ENCODE measurements at places on chromosomes 16 and 17.

GRCh38 chr17:55280212-55280611 lies 15.5 kb downstream of the HLF start:
- DNase-seq = no peak

DNA sequence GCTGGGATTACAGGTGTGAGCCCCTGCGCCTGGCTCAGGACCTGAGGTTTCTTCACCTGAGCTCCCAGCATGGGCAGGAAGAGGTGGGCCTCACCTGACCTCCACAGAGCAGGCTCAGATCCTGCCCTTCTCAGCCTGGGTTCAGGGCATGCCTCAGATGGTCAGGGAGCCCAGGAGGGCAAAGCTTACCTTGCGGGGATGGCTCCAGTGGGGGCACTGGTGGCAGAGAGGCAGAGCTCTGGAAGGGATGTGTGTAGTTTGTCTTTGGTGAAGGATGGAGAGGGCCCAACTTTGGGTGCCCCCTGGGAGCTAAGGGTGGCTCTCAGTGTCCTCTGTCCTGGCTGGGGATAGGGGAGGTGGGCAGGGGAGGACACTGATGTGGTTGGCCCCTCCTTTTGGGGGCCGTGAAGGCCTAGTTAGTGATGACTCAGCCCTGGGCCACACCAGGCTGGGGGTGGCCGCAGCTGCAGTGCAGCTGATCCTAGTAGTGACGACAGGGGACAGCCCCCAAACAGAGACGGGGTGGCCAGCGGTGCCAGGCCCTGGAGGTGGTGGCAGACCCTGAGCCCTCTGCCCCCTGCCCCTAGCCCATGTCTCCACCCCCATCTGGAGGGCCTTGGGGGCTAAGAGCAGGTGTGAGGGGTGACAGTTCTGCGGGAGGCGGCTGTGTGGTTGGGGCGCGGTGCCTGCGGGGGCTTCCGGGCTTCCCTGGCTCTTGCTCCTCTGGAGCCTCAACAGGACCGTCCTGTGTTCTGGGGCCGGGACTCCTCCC lies 5.8 kb downstream of the NHERF2 start:
- no peak for DNase-seq

GRCh38 chr16:88354229-88355092 lies 28.3 kb upstream of the ZNF469 start:
- no peak for DNase-seq

DNA sequence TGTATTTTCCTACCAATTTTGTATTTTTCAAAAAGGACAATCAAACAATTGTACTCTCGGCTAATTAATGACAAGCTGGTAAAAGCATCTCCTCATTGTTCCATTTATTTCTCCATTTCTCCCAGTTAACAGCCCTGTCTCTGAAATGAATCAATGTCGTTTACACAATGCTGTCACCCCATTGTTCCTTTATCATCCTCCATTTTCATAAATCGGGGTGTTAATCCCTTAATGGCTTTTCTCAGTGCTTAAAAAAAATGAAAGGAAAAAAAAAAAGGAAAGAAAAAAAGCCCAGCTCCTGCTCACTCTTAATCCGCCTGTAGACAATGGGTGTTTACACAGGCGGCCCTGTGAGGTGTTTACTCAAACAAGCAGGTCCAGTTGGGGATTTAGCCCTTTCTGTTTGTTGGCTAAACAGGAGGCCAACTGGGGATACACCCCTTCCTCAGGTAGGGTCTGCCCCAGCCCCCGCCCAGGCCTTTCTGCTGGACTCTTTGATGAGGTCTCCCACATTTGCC lies 86.8 kb upstream of the SALL1 start:
- no peak for DNase-seq

DNA sequence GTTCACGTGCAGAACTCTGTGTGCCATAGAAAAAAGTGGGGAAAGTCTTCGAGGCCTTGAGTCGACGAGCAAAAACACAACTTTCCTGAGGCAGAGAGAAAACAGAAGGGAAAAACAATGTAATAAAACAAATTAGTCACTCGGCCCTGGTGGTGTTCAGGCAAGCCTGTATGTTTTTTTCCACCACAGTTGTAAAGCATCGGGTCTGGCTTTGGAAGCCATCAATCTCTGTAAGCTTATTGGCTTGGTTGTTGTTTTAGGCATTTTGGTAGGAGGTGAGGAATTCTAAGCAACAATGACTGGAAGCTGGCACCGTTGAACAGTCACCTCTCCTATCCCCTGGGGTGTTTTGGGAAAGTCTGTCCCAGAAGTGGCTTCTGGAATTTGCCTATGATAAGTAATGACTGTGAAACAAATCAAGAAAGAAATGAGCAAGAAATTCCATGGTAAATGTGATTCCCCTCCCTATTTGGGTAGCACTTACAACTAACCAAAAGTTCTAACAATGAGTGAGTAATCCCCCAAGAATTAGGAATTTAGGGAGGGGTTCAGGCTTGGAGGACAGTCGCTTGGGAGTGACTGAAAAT lies 2.8 kb downstream of the CDH13 start:
- peak; percentile 41 for DNase-seq

GRCh38 chr16:46756772-46757171 lies 8.6 kb upstream of the MYLK3 start:
- no peak for DNase-seq

DNA sequence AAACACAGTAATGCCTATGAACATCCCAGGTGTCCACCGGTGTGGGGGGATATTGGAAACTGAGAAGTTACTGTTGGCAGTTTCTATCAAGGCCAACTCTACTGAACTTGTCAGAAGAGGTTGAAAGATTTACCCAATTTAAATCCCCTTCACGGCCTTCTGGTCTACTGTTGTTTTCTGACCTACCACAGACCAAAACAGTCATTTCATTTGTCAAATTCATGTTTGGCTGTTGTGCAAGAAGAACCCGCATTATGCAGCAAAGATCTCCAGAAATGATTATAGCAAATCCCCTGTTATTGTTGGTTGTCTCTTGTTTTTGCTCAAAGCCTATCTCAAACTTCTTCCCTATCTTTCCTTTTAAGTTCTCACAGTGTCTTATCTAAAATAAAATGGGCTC lies 73.1 kb upstream of the MAF start:
- no peak for DNase-seq

GRCh38 chr17:50420419-50421112 lies 5.5 kb upstream of the ACSF2 start:
- DNase-seq = no peak

DNA sequence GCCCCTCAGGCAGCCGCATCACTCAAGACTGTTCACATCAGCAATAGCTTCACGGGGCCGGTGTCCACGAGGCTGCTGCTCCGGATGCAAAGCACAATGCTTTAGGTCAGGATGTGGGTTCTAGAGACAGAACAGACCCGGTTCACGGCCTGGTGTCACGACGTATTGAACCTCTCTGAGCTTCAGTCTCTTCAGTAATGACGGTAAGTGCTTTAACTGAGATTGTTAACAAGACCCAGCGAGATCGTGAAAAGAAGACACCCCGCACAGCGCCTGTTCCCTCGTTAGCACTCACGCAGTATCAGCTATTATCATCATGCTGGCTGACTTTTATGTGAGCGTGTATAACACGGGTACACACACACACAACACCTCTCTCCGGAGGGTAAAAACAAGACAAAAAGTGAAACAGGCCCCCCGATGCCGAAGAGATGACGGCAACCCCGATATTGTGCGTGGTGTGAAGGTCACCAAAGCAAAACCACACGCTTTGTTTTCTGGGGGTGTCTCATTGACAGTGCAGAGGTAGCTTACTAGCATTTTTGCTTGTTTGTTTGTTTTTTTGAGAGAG lies 21.4 kb upstream of the ABR start:
- no peak for DNase-seq

GRCh38 chr16:79618692-79619050 lies 18.1 kb upstream of the MAF start:
- DNase-seq = no peak

DNA sequence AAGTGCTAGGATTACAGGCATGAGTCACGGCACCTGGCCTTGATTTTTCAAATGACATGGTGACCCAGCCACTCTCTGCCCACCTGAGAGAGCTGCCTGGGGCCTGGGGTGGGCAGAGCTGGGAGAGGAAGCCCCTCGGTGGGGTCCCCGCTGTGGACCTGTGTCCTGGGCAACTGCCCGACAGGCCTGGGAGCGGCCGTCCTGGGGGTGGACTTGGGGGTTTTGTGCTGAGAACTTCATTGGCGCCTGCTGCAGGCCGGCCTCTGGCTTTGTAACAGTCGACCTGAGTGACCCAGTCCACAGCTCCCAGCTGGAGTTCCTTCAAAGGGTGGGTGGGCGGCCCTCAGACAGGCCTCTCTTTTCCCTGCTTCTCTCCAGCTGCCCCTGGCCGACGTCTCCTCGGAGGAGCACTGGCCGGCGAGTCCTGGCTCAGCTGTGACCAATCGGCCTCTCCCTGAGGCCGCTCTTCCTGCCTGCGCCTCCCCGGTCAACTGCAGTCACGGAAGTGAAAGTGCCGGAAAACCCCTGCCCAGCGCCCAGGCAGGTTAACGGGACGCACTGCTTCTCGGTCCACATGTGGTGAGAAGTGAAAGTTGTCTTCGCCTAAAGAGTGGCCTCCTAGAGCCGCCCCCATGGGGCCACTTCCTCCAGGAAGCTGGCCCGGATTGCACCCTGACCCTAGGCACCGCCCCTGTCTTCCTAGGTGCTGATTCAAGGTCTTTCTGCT lies 5.5 kb downstream of the CBFA2T3 start:
- DNase-seq = no peak

DNA sequence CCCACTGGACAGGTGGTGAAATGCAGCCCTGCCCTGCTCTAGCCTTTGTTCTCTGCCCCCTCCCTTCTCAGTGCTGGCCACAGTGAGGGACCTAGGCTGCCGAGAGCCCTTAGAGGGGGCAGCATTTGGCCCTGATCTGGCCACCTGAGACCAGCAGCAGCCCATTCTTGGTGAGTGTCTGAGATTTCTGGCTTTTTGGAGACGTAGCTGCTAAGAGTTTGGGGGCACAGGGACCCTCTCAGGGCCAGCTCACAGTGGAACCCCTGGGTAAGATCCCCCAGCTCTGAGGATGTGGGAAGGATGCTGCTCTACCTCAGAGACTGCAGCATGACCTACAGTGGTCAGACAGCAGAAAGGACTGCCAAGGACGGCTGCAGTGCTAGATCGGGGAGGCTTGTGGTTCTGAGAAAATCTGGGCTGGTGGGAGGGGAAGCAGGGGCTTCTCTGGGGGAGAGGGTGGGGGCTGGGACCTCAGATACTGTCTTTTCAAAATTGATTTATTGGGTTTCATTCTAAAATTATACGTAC lies 13.3 kb downstream of the GRB7 start:
- no peak for DNase-seq

GRCh38 chr17:12673788-12674187 lies 8.1 kb downstream of the MYOCD start:
- no peak for DNase-seq

- DNase-seq = no peak
Observed at GRCh38 chr17:74682471-74683190, 30.1 kb downstream of the CD300LF start.

- no peak for DNase-seq
Observed at GRCh38 chr16:65500007-65500406, 378.1 kb upstream of the CDH11 start.

DNA sequence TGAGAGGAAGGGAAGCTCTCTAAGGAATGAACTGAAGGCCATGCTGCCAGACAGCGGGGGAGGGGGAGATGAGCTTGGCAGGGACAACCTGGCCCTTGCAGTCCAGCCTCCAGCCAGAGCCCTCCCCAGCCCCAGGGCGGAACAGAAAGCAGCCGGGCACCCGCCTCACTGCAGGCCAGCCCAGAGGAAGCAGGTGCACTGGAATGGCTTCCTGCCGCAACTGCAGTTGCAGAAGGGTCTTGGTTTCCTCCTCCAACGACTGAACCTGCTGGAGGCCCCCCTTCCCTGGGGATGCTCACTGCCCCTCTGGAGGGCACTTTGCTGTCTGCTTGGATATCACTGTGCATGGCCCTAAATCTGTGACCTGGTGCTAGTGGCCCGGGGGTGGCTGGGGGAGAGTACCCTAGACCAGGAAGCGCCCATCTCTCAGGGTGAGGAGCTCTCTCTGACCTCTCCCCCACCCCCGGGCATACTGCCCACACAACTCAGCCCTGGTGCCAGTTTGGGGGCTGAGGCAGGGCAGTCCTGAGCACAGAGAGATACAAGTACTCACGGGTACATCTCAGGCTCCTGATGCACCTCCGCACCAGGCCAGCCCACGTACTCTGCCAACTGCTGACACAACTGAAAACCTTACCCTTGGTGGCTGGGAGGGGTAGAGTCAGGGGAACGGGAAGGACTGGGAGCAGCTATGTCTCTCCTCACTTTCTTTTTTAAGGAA lies 41.1 kb downstream of the MYO18A start:
- no peak for DNase-seq

DNA sequence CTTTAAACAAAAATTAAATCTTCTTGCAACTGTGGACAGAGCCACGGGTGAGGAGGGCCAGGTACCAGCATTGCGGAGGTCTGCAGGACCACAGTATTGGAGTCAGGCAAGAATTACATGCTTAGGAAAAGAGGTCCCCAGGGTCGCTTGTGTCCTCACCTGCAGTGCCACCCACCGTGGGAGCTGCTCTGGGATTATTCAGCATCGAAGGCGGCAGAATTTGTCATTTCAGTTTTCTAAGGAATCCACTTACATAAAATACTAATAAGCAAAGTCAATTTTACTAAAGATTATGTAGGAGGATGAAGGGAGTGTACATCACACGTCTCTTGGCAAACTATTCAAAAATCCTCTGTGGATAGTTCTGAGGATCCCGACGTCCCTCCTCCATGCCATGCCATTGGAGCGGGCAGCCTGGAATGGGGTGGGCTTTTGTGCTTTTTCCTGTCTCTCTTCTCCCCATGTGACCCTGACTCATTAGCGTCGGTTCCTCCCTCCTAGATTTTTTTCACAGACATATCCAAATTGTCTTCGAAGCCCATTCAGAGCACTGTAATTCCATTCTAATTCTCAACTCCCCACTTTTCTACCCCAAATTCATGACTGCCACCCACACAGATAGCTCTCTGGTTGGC lies 3.0 kb upstream of the PIK3R6 start:
- no peak for DNase-seq

- DNase-seq = no peak
Observed at GRCh38 chr16:47037396-47037745, 63.9 kb upstream of the DNAJA2 start.

DNA sequence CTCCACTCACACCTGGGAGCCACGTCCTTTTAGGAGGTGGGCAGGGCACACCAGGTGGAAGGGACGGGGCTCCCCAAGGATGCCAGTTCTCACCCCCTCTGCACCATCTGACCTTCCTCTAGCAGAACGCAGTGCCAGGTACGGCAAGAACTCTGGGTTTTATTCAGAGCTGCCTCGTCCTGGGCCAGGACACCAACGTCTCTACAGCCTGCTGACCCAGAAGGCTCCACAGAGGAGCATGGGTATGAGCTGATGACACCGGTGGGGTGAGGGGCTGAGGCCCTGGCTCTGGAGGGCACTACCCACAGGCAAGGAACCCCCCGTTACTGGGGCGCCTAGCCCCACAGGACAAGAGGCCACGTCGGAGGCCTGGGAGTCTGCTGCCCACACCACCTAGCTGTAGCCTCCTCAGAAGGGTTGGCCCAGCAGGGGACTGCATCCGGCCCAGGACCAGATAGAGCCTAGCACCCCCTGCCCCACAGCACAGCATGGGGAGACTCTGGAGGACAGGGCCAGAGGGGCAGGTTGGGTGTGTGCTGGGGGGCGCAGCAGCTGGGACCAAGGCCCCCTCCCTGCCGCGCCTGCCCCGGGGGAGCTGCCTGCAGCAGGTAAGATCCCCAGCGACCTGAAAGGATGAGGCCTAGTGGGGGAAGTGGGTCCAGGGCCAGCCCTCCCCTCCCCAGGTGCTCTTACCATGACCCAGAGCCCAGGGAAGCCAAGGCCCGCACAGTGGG lies 13.9 kb downstream of the BCAR1 start:
- DNase-seq = no peak

GRCh38 chr16:61233713-61234112 lies 802.5 kb downstream of the CDH8 start:
- DNase-seq = no peak

GRCh38 chr17:63041251-63041650 lies 75.2 kb downstream of the TANC2 start:
- DNase-seq = no peak
